Stimulated activated CD8-positive, alpha-beta memory T cell treated with anti-CD3 and anti-CD28 coated beads, Interleukin-7, amount 100 ng/mL, for 1 hour (primary cell): ENCODE measurements at places on chromosomes 12 and 14.

- no peak for DNase-seq
These were observed 109.3 kb downstream of the NTN4 start for GRCh38 chr12:95681210-95681765.

DNA sequence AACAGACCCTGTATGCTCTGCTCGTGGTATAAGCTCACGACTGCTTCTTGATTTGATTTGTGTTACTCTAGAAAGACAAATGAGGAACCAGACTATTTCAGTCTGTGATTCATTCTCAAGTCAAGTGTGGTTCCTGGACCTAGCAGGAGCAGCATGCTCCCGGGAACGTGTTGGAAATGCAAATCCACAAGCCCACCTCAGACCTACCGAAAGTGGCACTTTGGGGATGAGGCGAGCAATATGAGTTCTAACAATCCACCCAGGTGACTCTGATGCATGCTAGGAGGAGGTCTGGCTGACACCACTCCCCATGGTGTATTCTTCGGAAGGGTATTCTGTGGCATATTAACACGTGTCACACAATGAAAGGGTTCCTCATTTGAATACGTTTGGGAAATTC, 59.5 kb upstream of the TMX1 start:
- DNase-seq = no peak

GRCh38 chr14:33932576-33933345, 18.1 kb downstream of the EGLN3 start:
- no peak for DNase-seq

GRCh38 chr12:13247596-13247995, 51.1 kb downstream of the EMP1 start:
- DNase-seq = no peak

DNA sequence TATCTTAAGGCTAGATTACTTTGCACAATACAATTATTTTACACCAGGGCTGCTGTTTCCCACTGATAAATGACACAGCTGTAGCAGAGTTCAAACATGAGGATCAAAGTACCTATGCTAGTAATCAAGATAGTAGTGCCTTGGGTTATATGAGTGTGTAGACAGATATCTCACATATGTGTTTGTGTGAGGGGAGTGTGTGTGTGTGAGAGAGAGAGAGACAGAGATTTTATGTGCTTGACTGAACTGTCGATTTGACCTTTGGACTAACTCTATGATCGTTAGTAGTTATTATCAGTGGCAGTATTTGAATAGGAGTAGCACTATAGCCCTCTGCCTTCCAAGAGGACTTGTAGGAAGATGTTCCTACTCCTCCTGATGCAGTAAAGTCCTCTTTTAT, 15.5 kb downstream of the PLEKHA5 start:
- DNase-seq = no peak

- no peak for DNase-seq
These were observed 32.2 kb upstream of the RIN3 start for GRCh38 chr14:92481386-92481785.

GRCh38 chr12:31655792-31656191, 3.7 kb upstream of the ETFBKMT start:
- no peak for DNase-seq

GRCh38 chr12:80625051-80625450, 82.4 kb upstream of the MYF6 start:
- no peak for DNase-seq

GRCh38 chr14:72597252-72598233, 296.4 kb downstream of the DPF3 start:
- DNase-seq = no peak

DNA sequence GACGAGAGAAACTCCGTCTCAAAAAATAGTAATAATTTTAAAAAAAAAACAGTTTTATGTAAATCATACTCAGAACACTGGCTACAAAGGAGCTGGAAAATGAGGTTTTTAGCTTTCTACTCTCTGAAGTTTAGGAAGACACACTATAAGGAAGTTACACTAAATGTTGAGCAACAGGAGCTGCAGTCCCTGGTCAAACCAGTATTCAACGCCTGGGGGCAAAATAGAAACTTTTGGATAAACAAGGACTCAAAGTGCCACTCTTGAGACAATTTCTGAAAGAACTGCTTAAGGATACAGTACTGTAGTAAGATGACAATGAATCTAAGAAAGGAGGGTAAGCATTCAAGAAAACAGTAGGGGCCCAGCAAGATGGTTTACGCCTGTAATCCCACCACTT, 29.3 kb downstream of the ACTR6 start:
- no peak for DNase-seq
